ENCODE measurements at places on chromosomes 6 and 20. TPM values are rescaled to one million over a fixed set of nuclear protein-coding genes. Genes with fewer than 3 reads are reported as not detected.
A peak's percentile ranks its signal among the peaks of the same experiment; 100 is the strongest.

- DNase-seq: no peak
Observed at GRCh38 chr6:124991764-124992295, 29.6 kb downstream of the RNF217 start.

DNA sequence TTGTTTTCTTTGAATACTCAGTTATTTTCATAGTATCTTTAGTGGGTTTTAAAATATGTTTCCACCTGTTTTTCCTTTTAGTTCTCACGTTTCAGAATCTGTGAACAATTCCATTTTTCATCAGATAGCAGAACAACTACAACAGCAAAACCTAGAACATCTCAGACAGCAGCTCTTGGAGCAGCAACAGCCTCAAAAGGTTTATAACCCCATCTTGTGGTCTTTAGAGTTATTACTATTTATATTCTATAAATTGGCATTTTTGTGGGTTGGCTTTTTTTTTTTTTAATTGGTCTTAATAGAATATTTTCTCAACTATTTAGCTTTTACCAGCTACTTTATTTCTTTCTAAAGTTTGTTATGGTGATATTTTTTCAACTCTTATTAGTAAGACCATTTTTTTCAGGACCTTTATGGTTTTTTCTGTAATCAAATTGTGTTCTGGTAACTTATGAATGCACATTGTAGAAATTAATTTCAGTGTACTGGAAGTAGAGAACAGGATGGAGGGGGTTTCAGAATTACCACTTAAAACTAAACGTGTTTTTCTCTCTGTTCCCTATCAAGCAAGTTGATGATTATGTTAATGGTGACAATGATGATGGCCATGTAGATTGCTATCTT, 72.2 kb downstream of the SCAF8 start:
- no peak for DNase-seq

DNA sequence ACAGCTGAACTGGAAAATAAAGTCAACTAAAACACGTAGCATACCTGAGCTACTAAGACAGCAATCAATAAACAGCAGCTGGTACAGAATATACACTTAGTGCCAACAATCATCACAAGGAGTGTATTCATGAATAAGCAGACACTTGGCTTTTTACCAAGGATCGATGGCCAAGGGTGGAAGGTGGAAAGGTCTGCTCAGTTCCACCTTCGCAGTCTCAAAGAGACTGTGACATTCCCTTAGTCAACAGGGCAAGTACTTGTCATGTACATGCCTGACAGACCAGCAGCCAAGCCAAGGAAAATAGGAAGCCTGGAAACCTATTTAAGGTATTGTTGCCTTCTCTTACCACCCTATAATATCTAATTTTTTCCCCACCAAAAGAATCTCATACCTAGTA, 21.4 kb downstream of the HBS1L start:
- no peak for DNase-seq

DNA sequence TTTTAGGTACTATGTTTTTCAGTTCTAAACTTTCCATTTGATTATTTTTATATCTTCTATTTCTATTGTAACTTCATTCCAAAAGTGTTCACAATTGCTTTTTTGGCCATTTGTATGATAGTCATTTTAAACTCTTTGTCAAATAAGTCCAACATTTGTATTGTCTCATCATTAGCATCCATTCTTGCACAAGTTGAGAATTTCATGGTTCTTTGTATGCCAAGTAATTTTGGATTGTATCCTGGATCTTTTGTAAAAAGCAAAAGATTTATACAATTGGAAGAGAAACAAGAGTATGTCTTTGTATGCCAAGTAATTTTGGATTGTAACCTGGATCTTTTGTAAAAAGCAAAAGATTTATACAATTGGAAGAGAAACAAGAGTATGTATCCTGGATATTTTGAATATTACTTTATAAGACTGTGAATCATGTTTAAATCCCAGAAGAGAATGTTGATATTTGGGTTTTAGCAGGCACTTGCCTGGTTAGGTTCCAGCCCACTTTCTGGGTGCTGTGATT, 36.9 kb upstream of the NT5E start:
- no peak for DNase-seq

- no peak for DNase-seq
Observed at GRCh38 chr6:22784601-22785410, 215.4 kb downstream of the HDGFL1 start.

GRCh38 chr6:161561908-161562307, 288.0 kb upstream of the AGPAT4 start:
- no peak for DNase-seq

DNA sequence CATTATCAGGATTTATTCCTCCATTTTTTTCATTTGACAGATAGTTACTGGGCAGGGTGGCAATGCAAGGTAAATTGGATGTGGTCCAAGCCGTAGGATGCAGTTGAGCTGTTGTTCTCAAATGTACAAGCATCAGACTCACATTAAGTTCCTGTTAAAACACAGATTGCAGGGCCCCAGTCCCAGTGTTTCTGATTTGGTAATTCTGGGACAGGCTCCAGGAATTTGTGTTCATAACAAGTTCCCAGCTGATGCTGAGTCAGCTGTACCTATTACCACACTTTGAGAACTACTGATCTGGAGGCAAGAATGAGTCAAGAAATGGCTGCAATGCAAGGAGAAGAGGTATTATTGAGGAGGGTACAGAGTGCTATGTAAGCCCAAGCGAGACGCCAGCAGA, 11.7 kb downstream of the TMEM244 start:
- no peak for DNase-seq

DNA sequence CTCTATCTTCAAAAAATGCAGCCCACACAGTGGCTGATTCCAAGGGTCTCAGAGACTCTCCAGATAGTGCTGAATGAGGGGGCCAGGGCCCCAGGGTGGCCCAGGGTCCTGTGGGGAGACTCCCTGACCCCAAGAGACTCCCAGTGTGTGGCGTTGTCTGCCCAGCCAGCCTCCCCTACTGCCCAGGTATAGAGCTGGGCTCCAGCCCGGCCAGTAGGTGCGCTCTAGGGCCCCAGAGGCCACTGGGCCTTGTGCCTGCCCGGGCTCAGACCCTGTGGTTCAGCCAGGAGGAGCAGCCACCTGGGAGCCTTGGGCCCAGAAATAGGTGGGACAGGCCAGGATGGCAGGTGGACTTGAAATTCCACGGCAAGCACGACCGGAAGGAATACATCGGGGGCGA, 30.3 kb upstream of the GATA5 start:
- DNase-seq: no peak

- DNase-seq: no peak
Observed at GRCh38 chr6:169792306-169793015, 41.0 kb downstream of the ERMARD start.

GRCh38 chr20:45487231-45487635, 17.7 kb downstream of the WFDC2 start:
- DNase-seq: no peak

- DNase-seq: no peak
Observed at GRCh38 chr20:25325997-25326396, 64.6 kb downstream of the ABHD12 start.

DNA sequence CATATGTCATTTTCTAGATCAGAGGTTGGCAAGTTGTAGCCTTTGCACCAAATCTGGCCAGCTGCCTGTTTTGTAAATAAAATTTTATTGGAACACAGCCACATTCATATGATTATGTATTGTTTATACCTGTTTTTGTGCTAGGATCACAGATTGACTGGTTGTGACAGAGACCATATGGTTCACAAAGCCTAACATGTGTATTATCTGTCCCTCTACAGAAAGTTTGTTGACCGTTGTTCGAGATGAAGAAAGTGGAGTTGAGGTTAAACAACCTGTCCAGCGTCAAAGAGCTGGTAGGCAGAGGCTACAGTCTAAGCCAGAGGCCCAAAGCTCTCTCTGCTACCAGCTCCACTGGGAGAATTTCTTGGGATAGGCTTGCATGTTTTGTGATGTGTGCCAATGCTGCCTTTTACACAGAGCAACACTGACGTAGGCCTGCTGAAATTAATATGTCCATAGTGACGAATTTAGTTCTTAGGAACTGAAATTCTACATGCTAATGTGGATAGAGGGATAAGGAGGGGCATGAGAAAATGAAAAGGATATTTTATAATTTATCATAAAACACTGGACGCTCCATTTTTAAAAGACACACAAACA, 11.7 kb upstream of the IGF2R start:
- DNase-seq: no peak

- no peak for DNase-seq
Observed at GRCh38 chr6:56637640-56638039, 5.0 kb downstream of the DST start.

DNA sequence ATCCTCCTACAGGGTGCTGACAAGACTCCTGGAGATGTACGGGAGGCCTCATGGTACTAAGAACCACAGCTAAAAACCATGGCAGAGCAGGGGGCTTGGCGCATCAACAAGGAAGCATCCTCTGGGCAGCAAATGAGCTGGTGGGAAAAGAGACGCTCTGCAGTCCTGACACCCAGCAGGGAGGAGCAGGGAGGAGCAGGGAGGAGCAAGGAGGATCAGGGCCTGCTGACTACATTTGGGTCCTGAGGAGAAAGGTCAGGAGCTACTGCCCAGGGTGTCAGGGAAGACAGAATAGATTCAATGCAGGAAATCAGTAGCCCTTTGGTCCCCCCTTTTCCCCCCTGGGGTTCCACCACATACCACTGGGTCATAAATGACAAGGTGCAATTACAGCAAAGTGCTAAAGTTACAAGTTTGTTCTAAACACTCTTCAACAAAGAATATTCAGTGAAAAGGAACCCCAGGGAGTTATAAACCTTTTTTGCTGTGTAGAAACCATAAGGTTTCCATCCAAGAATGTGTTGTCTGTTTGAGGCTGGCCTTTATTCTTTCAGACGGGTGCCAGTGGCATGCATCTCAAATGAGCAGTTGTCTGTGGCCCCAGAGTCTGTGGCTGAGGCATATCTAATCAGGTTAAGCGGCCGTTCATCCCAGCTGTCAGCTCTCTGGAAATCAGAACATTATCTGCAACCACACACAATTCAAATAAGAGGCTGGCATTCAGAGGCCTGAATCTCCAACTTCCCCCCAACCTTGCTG, 325.0 kb downstream of the CDC5L start:
- no peak for DNase-seq

- DNase-seq: no peak
Observed at GRCh38 chr20:48467622-48468021, 360.2 kb downstream of the PREX1 start.

DNA sequence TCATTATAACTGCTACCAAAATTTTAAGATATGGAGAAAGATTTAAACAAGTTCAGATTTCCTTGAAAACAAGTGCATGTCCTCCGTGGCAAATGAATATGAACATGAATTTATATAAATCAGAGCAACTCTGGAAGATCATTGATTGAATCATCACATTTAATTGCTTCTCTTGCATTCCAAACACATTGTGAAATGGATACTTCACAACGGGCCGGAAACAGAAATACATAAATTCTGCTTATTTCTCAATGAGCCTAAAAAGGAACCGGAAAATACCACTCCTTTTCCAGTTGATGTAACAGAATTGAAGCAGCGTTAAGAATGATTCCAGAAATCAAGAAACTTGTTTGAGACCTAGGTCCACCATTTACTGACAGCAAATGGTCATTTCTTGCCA, 134.6 kb upstream of the BTN3A2 start:
- DNase-seq: no peak

- DNase-seq: peak; percentile 92
Observed at GRCh38 chr20:36435592-36436541, 105.5 kb upstream of the MYL9 start.

GRCh38 chr6:16319813-16320532, 81.6 kb downstream of the GMPR start:
- DNase-seq: peak; percentile 41

- no peak for DNase-seq
Observed at GRCh38 chr6:167275436-167275835, 15.7 kb upstream of the UNC93A start.

DNA sequence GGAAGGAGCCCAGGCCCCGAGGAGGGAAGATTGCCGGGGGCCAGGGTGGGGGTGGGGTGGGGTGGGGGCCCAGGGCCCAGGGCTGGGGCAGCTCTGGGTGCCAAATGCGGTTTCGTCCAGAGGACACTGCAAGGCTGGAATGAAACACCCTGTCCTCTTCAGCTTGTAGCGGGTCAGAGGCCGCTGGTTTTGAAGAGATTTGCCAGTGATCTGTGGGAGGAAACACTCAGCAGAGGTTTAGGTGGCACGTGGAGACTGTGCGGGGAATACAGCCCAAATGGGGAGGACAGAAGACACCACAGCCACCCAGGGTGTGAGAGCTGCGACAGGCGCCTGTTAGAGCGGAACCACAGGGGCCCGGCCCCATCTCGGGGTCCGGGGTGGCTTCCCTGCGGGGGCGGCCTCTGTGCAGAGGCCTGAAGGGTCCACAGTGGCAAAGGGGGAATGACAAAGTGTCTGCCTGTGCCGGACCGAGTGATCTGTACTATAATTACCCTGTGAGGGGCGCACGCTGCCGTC, 29.2 kb downstream of the FRMD1 start:
- no peak for DNase-seq

GRCh38 chr6:153956808-153957207, 82.2 kb upstream of the OPRM1 start:
- DNase-seq: no peak

DNA sequence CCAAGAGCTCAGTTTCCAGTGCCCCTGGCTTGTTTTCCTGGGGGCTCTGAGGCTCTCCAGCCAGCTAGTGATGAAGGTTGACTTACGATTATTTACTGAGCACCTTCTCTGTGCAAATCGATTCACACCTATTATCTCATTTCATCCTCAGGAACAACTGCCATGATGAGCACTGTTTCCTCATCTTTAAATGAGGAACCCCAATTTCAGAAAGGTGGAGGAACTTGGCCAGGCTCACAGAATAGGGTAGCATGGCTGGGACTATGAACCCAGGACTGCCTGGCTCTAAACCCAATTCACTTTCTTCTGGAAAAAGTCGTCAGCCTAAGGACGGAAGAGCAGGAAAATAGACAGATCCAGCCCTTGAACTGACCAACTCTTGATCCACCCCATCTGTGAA, 3.5 kb upstream of the BPI start:
- DNase-seq: no peak

GRCh38 chr20:10613911-10614310, 59.9 kb downstream of the JAG1 start:
- no peak for DNase-seq

GRCh38 chr6:34648806-34649205, 47.8 kb downstream of the ILRUN start:
- no peak for DNase-seq

DNA sequence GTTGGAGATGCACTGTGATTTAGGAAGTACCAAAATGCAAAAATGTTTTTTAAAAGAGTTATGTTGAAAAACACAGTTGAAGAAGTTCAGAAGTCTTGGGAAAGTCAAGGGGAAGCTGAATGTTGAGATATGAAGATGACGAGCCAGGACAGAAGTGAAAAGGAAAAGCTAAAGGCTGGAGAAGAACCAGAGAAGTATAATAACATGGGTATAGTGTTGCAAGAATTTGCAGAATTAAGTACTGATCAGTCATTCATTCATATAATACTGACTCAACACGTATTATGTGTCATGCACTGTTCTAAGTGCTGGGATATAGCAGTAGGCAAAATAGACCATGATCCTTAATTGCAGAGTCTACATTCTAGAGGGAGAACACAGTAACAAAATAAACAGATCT, 432.8 kb downstream of the CDC5L start:
- no peak for DNase-seq

GRCh38 chr6:158131926-158132325, 36.1 kb downstream of the SERAC1 start:
- DNase-seq: peak; percentile 15

The SCUBE3 gene
- not detected for total RNA-seq

The BPIFB4 gene
- total RNA-seq: not detected

The OR12D3 gene
- total RNA-seq: not detected

The BPIFA1 gene
- not detected for total RNA-seq

The SDC4 gene
- 1.1 TPM for total RNA-seq

The MYLK2 gene
- not detected for total RNA-seq

The ME1 gene
- total RNA-seq: not detected

The MYL9 gene
- not detected for total RNA-seq

The FLRT3 gene
- not detected for total RNA-seq

The F13A1 gene
- 0.38 TPM for total RNA-seq

The CTAGE9 gene
- total RNA-seq: not detected

The EFCAB8 gene
- total RNA-seq: 0.81 TPM
